ENCODE measurements at places on chromosomes 6 and 20.

DNA sequence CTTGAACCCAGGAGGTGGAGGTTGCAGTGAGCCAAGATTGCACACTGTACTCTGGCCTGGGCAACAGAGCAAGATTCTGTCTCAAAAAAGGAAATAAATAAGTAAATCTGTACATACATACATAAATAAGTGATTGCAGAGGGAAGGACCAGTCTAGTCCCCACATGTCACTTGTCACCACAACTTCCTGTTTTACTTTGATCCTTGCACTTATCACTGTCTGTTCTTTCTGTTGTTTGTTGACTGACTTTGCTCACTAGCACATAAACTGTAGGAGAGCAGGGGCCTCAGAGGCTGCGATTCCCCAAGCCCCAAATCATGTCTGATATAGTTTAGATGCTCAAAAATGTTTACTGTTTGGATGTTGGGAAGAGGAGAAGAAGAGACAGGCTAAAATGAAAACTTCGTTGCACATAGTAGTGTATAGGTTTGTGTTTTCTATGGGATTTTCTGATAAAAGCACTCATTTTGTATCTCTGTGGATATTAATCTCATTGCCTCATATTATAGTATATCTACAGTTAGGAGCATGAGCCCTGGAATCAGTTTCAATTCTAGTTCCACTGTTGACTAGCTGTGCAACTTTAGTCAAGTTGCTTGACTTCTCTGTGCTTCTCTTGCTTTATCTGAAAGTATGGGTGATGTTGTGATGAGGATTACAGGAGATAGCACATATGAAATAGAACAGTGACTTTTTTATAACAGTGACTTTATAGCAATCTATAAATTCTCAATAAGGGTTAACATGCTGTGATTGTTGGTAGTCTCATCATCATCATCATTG is 165.0 kb downstream of the TBC1D7 start:
- no peak for DNase-seq

DNA sequence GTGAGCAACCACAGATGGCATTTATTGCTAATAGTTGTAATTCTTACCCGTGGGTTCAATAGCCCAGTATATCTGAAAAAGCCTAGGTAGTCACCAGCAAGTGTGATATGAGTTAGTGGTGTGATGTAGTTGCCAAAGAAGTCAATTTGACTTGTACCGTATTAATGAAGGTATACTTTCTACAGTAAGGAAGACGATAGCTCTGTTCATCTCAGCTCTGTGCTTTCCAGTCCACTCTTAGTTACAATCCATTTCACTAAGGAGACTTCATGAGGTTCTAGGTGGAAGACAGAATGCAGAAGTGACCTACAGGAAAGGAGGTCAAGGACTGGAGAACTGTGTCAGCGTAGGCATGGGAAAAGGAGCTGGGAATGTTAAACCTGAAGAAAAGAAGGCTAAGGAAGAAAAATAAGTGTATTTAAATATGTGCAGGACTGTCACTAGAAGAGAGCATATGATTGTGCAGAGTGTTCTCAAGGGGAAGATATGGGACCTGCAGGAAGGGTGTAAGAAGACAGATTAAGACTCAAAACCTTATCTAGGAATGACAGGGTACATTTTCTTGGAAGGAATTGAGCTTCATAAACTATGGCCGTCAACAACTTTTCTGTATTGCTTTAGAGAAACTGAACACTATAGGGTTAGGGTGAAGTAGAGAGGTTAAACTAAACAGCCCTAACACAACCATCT is 116.9 kb upstream of the SCGN start:
- no peak for DNase-seq

DNA sequence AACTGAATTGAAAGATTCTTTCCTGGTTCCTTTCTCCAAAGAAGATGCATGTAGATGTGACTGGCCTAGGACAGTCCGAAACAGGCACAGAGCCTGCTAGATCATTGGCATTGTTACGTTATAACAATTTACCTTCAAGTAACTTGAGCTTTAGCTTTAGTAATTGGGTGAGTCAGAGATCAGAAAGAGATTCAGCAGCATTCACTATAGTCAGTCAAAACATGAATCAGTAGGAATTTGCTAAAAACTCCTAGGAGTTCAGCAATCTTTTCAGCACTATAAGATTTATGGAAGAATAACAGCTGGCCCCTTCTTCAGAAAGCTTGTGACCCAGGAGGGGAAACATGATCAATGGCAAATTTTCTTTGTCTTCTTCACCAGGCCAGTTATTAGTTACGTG is 281.7 kb upstream of the PRDM1 start:
- DNase-seq: no peak

GRCh38 chr6:84546427-84546914 is 217.9 kb downstream of the TBX18 start:
- DNase-seq: no peak

GRCh38 chr20:61891476-61891875 is 174.2 kb downstream of the TAF4 start:
- DNase-seq: no peak

GRCh38 chr6:111447051-111447450 is 36.0 kb downstream of the REV3L start:
- no peak for DNase-seq

DNA sequence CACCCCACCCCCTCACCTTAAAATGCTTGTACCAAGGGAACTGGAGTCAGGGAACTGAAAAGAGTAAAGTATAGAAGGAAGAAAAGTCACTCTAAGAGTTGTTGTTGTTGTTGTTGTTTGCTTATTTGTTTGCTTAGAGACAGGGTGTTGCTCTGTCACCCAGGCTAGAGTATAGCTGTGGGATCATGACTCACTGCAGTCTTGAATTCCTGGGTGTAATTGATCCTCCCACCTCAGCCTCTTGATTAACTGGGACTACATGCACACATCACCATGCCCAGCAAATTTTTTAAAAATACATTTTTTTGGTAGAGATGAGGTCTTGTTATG is 681.6 kb upstream of the GJE1 start:
- no peak for DNase-seq

DNA sequence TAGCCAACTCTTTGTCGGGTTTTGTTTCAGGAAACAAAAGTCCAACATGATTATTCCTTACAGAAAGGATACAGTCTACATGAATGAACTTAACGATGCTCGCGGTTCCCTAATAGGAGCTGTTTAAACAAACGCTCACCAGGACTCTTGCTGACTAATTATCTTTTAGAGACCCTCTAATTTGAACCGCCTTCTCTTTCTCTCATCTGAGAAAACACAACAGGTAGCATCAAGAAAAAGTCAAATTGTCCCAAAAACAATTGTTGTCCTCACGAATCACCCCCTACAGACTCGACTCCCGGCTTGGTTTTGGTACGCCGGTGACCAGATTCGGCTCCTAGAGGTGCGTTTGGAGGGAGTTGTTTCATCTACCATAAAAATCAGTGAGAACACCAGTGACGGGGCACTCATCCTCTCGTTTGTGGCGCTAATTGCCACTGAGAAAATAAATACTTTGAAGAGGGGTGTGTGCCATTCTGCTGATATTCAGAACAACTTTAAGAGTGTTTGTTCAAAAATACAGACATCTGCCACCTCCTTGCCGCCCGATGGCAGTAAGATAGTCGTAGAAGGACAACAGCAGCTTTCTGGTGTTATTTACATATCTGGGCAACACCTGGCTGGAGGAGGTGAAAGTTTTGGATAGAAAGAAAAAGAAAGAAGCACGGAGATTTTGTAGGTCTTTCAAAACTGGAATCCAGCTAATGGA is 1.1 kb upstream of the SIM1 start:
- DNase-seq: peak; percentile 81

DNA sequence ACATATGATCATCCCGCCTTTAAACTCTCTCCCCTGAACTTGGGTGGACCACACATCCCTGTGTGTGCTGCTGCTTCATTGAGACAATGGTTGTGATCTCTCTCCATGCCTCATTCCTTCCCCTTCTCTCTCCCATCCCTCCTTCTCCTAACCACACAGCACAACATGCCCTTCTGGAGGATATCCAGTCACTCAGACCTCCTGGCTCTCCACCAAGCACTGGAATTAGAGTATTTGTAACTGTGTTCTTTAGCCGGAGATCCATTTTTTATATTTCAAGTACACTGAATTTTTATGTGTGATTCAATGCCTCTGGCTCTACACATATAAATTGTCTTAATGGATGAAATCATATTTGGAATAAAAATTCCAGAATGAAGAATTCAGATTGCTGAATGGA is 287.4 kb downstream of the EYA4 start:
- DNase-seq: no peak

DNA sequence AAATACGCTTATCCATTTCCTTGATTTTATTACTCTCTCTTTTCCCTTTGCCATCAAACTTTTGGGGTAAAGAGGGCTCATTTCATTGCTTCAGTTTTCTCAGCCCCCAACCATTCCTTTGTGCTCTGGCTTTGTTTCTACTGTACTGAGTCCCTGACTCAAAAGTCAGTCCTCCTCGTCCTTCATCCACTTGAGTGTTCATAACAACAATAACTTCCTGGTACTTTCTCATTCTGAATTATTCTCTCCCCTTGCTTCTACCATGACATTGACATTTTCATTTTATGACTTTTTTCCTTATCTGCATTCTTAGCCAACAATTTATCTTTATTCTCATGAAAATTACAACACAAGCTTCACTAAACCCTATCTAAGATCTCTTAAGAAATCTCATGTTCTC is 911 bp downstream of the ENPP3 start:
- no peak for DNase-seq

DNA sequence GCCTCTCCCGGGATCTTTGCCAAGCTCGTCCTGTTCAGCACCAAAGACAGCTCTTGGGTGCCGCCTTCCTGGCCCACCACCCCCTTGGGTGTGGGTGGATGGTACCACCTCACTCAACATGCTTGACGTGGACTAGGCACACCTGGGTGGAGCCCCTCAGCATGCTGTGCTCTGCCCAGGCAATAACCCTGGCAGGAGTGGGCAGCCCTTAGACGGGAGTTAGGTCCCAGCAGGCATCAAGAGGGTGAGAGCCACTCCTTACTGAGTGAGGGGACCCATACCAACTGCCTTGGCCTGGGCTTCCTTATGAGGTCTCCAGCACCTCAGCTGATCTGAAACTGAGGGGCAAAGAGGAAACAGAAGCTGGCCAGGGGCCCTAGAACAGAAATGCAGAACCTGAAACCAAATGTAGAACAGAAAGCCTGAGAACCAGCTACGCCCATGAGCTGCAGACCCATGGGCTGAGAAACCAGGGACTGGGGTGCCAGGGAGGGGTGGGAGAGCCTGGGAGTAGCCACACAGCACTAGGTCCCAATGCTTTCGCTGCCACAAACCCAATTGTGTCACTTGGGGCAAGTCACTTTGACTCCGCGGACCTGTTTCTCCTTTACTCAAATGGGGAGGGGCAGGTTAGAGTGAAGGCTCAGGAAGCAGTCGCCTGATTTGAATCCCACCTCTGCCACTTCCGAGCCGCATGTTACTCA is 2.0 kb downstream of the FGD2 start:
- no peak for DNase-seq

- no peak for DNase-seq
These were observed 13.6 kb upstream of the HLA-C start for GRCh38 chr6:31285486-31285885.

DNA sequence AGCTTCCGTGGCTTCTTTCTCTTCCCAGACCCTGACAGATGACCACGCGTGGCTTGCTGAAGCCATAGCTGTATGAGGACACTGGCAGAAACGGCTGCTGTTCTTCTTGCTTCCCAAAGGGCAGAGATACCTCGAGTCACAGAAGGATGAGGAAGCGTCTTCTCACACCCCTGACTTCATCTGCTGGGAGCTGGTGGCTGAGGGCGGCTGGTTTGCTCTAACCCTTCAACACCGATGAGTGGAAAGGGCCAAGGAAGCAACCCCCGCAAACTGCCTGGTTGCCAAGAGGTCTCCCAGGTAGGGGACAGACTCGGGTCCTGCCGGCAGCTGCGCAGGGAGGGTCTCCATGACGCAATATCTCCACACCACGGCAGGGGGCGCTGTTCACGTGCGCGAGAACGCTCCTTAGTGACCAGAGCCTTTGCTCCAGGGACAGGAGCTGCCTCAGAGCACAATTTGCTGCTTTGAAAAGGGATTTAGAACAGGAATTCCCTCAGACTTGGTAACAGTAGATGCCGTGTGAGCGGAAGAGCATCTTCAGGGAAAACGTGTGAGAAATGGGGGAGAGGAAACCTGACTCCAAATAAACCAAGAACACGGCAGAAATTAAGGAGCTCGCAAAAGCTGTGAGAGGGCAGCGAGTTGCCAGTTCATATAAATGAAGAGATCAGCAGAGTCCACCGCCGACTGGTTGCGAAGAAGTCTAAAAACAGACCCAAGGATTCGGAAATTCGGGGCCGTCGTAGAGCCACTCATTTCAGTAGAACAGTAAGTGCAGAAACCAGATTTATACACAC is 80.2 kb downstream of the ERMARD start:
- peak; percentile 93 for DNase-seq

DNA sequence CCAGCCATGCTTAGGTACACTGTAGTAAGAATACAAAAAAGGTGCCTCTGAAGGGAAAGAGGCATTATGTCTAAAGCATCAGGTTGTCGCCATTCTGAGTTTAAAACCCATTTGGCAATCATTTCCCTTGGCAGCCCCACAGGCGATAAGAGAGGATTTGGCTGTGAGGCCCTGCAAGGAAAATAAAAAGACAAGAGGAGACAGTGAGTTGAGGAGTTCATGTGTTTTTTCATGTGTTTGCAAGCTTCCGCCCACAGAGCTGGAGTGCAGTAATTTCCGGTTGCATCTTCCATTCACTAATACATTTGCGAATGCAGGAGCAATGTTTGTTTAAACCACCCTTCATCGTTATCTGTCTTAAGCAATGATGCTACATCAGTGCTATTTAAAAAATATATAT is 138.5 kb upstream of the SOX4 start:
- DNase-seq: no peak

DNA sequence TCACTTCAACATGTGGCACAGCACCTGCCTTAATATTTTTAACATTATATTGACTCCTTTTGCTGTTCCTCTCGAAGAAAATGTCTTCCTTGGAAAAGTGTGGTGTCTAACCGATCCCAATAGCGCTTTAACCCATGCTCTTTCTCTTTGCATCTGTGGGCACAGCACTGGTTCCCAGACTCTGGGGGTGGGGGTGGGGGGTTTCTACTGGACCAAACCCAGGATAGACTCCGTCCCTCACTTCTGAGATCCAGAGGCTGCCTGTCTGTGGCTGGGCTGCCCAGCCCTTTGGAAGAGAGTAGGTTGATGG is 3.9 kb upstream of the ZNF292 start:
- no peak for DNase-seq

DNA sequence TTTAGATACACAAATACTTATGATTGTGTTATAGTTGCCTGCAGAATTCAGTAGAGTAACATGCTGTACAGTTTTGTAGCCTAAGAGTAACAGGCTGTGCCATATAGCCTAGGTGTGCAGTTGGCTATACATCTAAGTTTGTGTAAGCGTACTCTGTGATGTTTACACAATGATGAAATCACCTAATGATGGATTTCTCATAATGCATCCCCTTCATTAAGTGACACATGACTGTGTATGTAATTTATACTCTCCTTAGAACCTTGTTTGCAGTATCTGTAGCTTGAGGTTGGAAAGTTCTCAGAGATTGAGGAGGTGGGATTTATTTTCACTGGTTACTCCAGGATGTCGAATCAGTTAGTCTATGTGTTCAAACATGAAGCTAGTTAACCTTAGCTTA is 67.0 kb upstream of the TMEM30A start:
- DNase-seq: no peak
